ENCODE measurements at places on chromosomes 7 and 10.

DNA sequence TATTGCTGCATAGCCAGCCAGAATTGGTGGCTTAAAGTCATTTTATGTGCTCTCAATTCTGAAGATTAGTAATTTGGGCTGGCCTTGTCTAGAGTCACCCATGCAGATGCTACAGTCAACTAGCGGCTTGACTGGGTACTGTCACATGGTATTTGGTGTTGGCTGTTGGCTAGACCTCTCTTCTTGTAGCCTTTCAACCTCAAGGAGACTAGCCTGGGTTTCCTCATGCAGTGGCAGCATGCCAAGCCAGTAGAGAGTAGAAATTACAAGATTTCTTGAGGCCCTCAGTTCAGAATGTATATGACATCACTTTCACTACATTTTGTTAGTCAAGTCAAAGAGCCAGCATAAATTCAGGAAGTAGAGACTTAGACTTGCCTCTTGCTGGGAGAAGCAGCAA is 3.7 kb upstream of the ZNF800 start:
- H3K36me3 ChIP-seq, result peaks cover 5% of the 10 kb centered on the region
- H3K4me1 ChIP-seq, result peaks cover 28% of the 10 kb centered on the region
- no peak overlapping the region for H3K4me3 ChIP-seq

GRCh38 chr7:23294549-23295400 is 4.4 kb upstream of the MALSU1 start:
- H3K36me3 ChIP-seq, result peaks cover 7% of the 10 kb centered on the region
- peaks cover 4% of the 10 kb centered on the region for H3K27me3 ChIP-seq
- no peak for DNase-seq
- H3K4me3 ChIP-seq, result no peak overlapping the region
- peaks cover 12% of the 10 kb centered on the region for H3K4me1 ChIP-seq

DNA sequence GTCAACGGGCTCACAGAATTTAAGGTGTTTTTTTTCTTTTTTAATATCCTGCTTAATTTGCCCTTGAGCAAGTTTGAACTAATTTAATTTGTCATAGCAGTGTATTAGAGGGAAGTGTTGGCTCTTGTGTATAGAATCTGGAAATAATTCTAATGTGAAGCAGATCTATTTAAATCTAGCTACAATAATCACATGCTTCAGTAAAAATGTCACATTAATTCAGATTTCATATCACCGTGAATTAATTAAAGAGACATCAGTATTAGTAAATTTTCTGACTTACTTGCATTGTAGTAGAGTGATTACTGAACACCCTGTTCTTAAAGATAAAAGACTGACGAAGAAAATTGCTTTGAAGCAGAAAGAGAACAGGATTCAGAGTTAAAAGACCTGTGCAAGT is 124.7 kb downstream of the DGKB start:
- no peak overlapping the region for H3K4me3 ChIP-seq
- no peaks in the 10 kb centered on the region for H3K36me3 ChIP-seq
- no peaks in the 10 kb centered on the region for H3K4me1 ChIP-seq
- no peak for DNase-seq

DNA sequence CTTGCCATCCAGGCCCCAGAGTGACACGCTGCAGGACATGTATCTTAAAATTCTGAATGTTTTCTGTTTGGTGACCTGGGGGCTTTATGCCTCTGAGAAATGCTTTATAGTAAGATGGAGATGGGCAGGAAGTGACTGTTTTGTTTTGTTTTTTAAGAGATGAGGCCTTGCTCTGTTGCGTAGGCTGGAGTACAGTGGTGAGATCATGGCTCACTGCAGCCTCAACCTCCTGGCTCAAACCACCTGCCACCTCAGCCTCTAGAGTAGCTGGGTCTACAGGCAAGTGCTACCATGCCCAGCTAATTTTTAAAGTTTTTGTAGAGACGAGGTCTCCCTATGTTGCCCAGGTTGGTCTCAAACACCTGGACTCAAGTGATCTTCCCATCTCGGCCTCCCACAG is 20.6 kb downstream of the ZNF777 start:
- H3K36me3 ChIP-seq, result peaks cover 45% of the 10 kb centered on the region
- no peak overlapping the region for H3K4me3 ChIP-seq
- no peak overlapping the region for H3K27ac ChIP-seq
- no peaks in the 10 kb centered on the region for H3K4me1 ChIP-seq

GRCh38 chr7:158061026-158061630 is 526.5 kb downstream of the PTPRN2 start:
- H3K27me3 ChIP-seq, result no peaks in the 10 kb centered on the region
- no peaks in the 10 kb centered on the region for H3K36me3 ChIP-seq
- no peaks in the 10 kb centered on the region for H3K4me1 ChIP-seq
- no peak overlapping the region for H3K27ac ChIP-seq
- H3K4me3 ChIP-seq, result no peak overlapping the region

GRCh38 chr7:47100817-47101435 is 481.0 kb downstream of the TNS3 start:
- H3K27ac ChIP-seq, result no peak overlapping the region
- H3K36me3 ChIP-seq, result no peaks in the 10 kb centered on the region
- H3K4me1 ChIP-seq, result peaks cover 2% of the 10 kb centered on the region
- no peaks in the 10 kb centered on the region for H3K27me3 ChIP-seq
- no peak overlapping the region for H3K4me3 ChIP-seq
- no peak for DNase-seq

GRCh38 chr7:102099474-102099873 is 187.2 kb upstream of the SH2B2 start:
- H3K27ac ChIP-seq, result no peak overlapping the region
- peaks cover 46% of the 10 kb centered on the region for H3K36me3 ChIP-seq
- H3K4me1 ChIP-seq, result no peaks in the 10 kb centered on the region
- H3K4me3 ChIP-seq, result no peak overlapping the region

DNA sequence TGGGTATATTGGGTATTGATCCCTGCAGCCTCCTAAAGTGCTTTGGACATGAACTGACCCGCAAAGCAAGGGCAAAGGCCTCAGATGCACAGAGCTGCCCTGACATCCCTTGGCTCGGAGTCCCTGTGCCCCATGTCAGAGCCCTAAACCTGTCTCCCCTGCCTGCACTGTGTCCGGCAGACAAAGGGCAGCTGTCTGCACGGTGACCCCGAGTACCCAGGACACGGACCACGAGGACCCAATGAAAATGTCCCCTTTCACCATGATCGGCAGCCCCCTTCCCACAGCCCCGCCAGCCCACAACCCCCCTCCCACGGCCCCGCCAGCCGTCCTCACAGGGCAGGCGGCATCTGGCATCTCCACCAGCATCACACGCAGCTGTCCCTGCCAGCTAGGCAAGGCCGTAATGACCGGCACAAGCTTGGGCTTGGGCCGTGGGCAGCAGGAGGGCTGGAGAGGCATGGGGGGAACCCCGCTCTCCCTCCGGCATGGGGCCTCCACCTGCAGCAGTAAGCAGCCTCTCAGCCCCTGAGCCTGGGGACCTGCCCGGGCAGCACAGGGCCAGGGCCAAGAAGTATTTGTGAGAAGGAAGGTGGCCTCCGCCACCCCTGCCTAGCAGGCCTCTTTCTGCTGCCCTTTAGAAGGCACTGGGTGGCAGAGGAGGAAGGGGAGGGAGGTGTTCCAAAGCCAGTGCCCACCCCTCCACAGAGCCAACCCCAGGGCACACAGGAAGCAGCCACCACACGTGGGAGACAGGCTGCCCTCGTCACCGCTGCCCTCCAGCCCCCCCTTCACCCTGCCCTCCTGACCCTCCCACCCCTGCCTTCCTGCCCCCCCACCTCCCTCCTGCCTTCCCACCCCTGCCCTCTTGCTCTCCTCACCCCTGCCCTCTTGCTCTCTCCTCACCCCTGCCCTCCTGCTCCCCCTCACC is 10.1 kb downstream of the NUDT1 start:
- H3K4me3 ChIP-seq, result no peak overlapping the region
- H3K36me3 ChIP-seq, result peaks cover 49% of the 10 kb centered on the region
- peak overlapping the region; percentile 20 for H3K27ac ChIP-seq
- DNase-seq, result no peak
- H3K27me3 ChIP-seq, result no peaks in the 10 kb centered on the region
- H3K4me1 ChIP-seq, result peaks cover 38% of the 10 kb centered on the region

DNA sequence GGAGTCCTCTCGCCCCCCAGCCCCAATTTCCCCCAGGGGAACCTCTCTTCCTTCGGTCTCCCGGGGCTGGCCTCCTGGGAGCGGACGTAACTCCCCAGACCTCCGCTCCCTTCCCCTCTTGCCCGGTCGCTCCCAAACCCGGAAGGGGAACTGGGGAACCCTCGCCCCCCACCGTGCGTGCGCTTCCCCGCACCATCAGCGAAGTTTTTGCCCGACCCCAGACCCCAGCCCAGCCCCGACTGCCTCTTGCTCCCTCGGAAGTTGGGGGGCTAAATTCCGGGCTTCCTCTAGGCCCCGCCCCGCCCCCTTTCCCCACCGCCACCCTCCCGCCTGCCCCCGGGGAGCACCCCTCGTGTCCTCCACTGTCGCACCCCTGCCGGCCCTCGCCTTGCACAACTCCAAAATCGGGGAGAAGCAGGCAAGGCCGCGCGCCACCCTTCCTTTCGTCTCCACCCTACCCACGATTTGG is 436 bp downstream of the GNB2 start:
- DNase-seq, result no peak
- no peaks in the 10 kb centered on the region for H3K27me3 ChIP-seq
- peaks cover 27% of the 10 kb centered on the region for H3K36me3 ChIP-seq
- H3K4me3 ChIP-seq, result peak overlapping the region; percentile 97
- peak overlapping the region; percentile 95 for H3K27ac ChIP-seq

GRCh38 chr10:31399631-31400030 is 80.6 kb downstream of the ZEB1 start:
- no peak overlapping the region for H3K27ac ChIP-seq
- peaks cover 7% of the 10 kb centered on the region for H3K36me3 ChIP-seq
- H3K27me3 ChIP-seq, result no peaks in the 10 kb centered on the region
- no peak for DNase-seq
- H3K4me1 ChIP-seq, result peaks cover 24% of the 10 kb centered on the region

- H3K36me3 ChIP-seq, result no peaks in the 10 kb centered on the region
- H3K4me1 ChIP-seq, result no peaks in the 10 kb centered on the region
- no peak overlapping the region for H3K4me3 ChIP-seq
- no peak overlapping the region for H3K27ac ChIP-seq
Measured at GRCh38 chr10:86819567-86819966, 63.1 kb downstream of the BMPR1A start.

DNA sequence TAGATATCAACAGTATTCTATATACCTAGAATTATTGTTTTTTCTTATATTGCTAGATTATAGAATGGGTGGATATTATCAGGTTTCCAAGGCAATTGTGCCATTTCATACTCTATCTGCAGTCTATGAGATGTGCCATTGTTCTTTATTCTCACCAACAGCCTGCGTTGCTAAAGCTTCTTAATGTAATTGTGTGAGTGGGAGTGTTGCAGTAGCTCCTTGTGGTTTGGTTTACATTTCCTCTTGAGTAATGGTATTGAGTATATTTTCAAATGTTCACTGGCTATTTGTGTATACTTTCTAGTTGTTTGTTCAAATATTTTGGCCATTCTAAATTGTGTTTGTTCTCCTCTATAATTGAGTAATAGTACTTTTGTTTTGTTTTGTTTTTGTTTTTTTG is 199.2 kb downstream of the TFEC start:
- no peaks in the 10 kb centered on the region for H3K36me3 ChIP-seq
- no peaks in the 10 kb centered on the region for H3K27me3 ChIP-seq
- H3K4me3 ChIP-seq, result no peak overlapping the region
- no peaks in the 10 kb centered on the region for H3K4me1 ChIP-seq

- no peaks in the 10 kb centered on the region for H3K4me1 ChIP-seq
- DNase-seq, result no peak
- H3K27me3 ChIP-seq, result no peaks in the 10 kb centered on the region
- H3K4me3 ChIP-seq, result no peak overlapping the region
Measured at GRCh38 chr10:28058746-28059145, 59.9 kb upstream of the ODAD2 start.

GRCh38 chr10:18097524-18097923 is 42.7 kb upstream of the CACNB2 start:
- no peaks in the 10 kb centered on the region for H3K27me3 ChIP-seq
- no peaks in the 10 kb centered on the region for H3K36me3 ChIP-seq
- no peak overlapping the region for H3K27ac ChIP-seq
- H3K4me1 ChIP-seq, result no peaks in the 10 kb centered on the region
- H3K4me3 ChIP-seq, result no peak overlapping the region
- DNase-seq, result no peak

Measured in activated B cell treated with CpG ODN at 0.5 μM for 24 hours (primary cell).